ENCODE measurements at places on chromosomes 6 and 20. TPM values are rescaled to one million over a fixed set of nuclear protein-coding genes. Genes with fewer than 3 reads are reported as not detected.

- no peak for DNase-seq
- no peaks in the 10 kb centered on the region for H3K36me3 ChIP-seq
- no peak overlapping the region for H3K27ac ChIP-seq
- H3K4me1 ChIP-seq = peaks cover 5% of the 10 kb centered on the region
These were observed 67.4 kb downstream of the BTBD9 start for GRCh38 chr6:38572186-38572813.

DNA sequence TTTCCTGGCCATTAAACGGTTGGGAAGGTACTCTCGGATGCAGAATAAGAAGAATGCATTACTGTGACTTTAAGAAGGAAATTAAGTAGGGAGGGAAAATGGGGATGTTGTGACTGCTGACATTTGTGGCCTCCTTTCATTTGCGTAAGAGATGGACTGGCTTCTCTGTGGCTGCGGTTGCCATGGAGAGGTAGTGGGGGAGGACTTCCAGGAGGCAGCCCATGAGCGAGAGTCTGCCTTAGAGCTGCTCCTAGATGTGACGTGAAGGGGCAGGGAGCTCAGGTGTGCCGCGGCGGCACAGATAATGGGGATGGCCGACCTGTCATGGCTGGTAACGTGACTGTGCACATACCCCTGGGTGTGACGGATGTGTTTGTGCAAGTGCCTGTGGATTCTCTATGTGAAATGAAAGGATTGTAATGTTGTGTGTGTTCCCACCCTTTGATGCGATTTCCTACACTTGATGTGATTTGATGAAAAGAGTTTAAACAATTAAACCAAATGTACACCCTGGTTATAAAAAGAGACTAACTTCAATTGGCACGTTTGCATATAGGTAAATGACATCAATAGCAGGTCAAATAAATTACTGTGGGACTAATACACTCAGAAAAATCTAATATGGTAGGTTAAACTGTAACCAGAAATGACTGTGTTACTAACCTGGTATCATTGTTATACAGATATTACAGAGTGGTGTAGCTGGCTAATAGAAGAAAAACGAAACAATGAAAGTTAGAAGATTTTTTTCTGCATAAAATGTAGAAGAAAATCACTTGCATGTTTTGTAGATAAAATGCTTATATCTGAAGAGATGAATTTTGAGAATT, 48.9 kb downstream of the HIVEP1 start:
- H3K27me3 ChIP-seq = no peaks in the 10 kb centered on the region
- H3K27ac ChIP-seq = no peak overlapping the region
- DNase-seq = peak; percentile 78
- peaks cover 8% of the 10 kb centered on the region for H3K4me1 ChIP-seq

- DNase-seq = peak; percentile 30
- H3K4me3 ChIP-seq = peak within 1 kb of the TSS; percentile 87
- H3K27ac ChIP-seq = peak within 1 kb of the TSS; percentile 98
- peaks cover 13% of the 10 kb centered on the region for H3K4me1 ChIP-seq
These were observed at the start of gene GID8 for GRCh38 chr20:62938105-62938888. GID8 (plus strand) TSS chr20:62938147; CDS start chr20:62941503, 3,356 bp downstream.

GRCh38 chr6:141394565-141395051, 738.1 kb upstream of the GJE1 start:
- H3K4me3 ChIP-seq = no peak overlapping the region
- H3K36me3 ChIP-seq = no peaks in the 10 kb centered on the region
- no peaks in the 10 kb centered on the region for H3K4me1 ChIP-seq
- no peak overlapping the region for H3K27ac ChIP-seq
- H3K27me3 ChIP-seq = no peaks in the 10 kb centered on the region

DNA sequence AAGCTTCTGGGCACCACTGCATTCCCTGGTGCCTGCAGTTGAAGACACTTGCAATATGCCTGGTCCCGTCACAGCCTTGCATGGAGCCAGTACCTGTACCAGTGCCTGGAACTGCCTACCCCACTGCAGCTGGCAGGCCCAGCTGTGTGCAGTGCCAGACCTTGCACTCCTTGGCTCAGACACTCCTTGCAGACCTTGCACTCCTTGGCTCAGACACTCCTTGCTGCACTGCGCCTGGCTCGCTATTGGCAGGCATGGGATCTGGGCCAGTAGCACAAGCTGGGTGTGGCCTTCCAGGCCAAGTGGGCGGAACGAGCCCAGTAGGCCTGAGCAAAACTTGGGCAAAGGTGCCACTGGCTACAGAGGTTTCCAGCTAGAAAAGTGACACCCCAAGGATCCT, 1189.1 kb downstream of the GRIK2 start:
- H3K36me3 ChIP-seq = no peaks in the 10 kb centered on the region
- no peak overlapping the region for H3K27ac ChIP-seq
- no peak for DNase-seq
- no peak overlapping the region for H3K4me3 ChIP-seq
- H3K4me1 ChIP-seq = no peaks in the 10 kb centered on the region

- no peak overlapping the region for H3K27ac ChIP-seq
- no peak for DNase-seq
- H3K36me3 ChIP-seq = no peaks in the 10 kb centered on the region
- H3K4me3 ChIP-seq = no peak overlapping the region
- H3K4me1 ChIP-seq = no peaks in the 10 kb centered on the region
- H3K27me3 ChIP-seq = no peaks in the 10 kb centered on the region
These were observed 225.4 kb upstream of the TSHZ2 start for GRCh38 chr20:52746770-52747169.

- no peak overlapping the region for H3K4me3 ChIP-seq
- no peak for DNase-seq
- no peak overlapping the region for H3K27ac ChIP-seq
- H3K36me3 ChIP-seq = no peaks in the 10 kb centered on the region
These were observed 58.9 kb downstream of the ERMARD start for GRCh38 chr6:169810066-169810989.

DNA sequence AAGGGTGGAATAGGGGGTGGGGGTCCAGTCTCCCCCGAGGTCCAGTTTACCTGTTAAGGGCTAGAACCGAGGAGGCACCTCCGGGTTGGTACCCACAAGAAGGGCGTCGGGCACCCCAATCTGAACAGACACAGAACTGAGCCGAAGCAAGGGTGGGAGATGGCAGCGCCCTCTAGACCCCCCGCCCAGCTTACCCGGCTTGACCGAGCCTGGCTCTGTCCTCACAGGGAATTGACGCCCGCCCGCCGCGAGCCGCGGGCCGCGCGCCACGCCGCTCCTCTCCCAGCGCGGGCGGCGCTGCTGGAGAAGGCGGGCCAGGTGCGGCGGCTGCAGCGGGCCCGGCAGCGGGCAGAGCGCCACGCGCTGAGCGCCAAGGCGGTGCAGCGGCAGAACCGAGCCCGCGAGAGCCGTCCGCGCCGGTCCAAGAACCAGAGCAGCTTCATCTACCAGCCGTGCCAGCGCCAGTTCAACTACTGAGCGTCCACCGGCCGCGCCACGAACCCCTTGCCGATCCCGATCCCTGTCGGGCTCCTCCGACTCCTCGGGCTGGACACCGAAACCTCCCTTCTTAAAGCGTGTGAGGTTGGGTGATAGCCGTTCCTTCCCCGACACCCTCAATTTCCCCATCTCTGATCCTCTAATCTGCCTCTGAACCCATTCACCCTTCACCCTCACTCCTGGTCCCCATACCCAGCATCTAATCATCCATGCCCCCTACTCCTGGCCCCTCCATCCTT, 5.9 kb downstream of the TP53INP2 start:
- peak; percentile 47 for DNase-seq
- H3K4me3 ChIP-seq = peak overlapping the region; percentile 56
- peaks cover 2% of the 10 kb centered on the region for H3K36me3 ChIP-seq
- H3K27me3 ChIP-seq = no peaks in the 10 kb centered on the region

Gene PNLDC1
- total RNA-seq = 0.11 TPM

Gene SIRPB1
- total RNA-seq = not detected

- H3K27ac ChIP-seq = no peak overlapping the region
- no peak for DNase-seq
- H3K4me1 ChIP-seq = no peaks in the 10 kb centered on the region
- H3K4me3 ChIP-seq = no peak overlapping the region
- no peaks in the 10 kb centered on the region for H3K36me3 ChIP-seq
These were observed 569.7 kb upstream of the MARCKS start for GRCh38 chr6:113287396-113287795.

GRCh38 chr6:148840256-148840655, 93.4 kb downstream of the UST start:
- no peaks in the 10 kb centered on the region for H3K27me3 ChIP-seq
- H3K4me3 ChIP-seq = no peak overlapping the region
- peaks cover 19% of the 10 kb centered on the region for H3K4me1 ChIP-seq
- no peak overlapping the region for H3K27ac ChIP-seq
- H3K36me3 ChIP-seq = no peaks in the 10 kb centered on the region
- DNase-seq = peak; percentile 22

Gene CBLN4
- not detected for total RNA-seq

Gene NKX2-4
- not detected for total RNA-seq

DNA sequence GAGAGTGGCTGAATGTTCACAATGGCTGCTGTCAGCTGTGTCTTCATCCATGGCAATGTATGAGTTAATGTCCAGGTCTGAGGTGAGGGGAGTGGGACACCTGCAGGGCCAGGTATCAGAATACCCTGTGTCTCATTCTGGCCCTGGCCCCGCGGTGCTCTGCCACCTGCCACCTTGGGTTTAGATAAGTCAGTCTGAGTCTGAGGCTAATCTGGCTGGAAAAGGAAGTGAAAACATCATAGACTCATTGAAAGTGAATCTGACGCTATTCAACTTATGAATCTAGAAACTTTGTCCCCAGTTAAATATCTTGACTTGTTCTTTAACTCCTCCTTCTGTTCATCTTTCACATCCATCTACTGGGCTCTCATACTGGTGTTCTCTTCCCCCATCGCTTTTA, 267.1 kb upstream of the JAG1 start:
- no peaks in the 10 kb centered on the region for H3K4me1 ChIP-seq
- no peaks in the 10 kb centered on the region for H3K27me3 ChIP-seq
- H3K4me3 ChIP-seq = no peak overlapping the region
- H3K27ac ChIP-seq = no peak overlapping the region
- H3K36me3 ChIP-seq = no peaks in the 10 kb centered on the region
- DNase-seq = no peak

Gene UST
- 15.3 TPM for total RNA-seq

Gene SALL4
- total RNA-seq = 15.0 TPM

DNA sequence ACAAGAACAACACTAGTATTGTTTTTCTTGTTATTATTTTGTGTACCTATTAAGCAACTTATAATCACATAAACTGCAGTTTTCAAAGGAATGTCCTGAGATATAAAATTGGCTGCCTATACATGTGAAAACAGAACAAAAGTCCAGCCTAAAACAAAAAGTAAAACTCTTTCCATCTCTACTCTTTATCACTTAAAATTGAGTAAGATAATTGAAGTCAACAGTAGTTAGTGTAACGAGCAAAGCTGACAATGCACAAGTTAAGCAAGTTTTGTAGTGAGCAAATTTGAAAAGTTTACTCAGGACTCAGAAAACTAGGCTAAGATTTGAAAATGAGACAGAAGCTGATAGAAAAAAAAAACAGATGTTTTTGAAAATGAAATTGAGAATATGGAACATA, 941.4 kb upstream of the MAN1A1 start:
- H3K36me3 ChIP-seq = no peaks in the 10 kb centered on the region
- no peaks in the 10 kb centered on the region for H3K27me3 ChIP-seq
- no peak overlapping the region for H3K27ac ChIP-seq
- no peak overlapping the region for H3K4me3 ChIP-seq
- no peak for DNase-seq

Gene PRELID3B
- 68.8 TPM for total RNA-seq

GRCh38 chr6:139475646-139476045, 101.2 kb upstream of the CITED2 start:
- H3K4me1 ChIP-seq = peaks cover 17% of the 10 kb centered on the region
- H3K27me3 ChIP-seq = no peaks in the 10 kb centered on the region
- no peak for DNase-seq
- no peak overlapping the region for H3K4me3 ChIP-seq
- H3K36me3 ChIP-seq = no peaks in the 10 kb centered on the region

DNA sequence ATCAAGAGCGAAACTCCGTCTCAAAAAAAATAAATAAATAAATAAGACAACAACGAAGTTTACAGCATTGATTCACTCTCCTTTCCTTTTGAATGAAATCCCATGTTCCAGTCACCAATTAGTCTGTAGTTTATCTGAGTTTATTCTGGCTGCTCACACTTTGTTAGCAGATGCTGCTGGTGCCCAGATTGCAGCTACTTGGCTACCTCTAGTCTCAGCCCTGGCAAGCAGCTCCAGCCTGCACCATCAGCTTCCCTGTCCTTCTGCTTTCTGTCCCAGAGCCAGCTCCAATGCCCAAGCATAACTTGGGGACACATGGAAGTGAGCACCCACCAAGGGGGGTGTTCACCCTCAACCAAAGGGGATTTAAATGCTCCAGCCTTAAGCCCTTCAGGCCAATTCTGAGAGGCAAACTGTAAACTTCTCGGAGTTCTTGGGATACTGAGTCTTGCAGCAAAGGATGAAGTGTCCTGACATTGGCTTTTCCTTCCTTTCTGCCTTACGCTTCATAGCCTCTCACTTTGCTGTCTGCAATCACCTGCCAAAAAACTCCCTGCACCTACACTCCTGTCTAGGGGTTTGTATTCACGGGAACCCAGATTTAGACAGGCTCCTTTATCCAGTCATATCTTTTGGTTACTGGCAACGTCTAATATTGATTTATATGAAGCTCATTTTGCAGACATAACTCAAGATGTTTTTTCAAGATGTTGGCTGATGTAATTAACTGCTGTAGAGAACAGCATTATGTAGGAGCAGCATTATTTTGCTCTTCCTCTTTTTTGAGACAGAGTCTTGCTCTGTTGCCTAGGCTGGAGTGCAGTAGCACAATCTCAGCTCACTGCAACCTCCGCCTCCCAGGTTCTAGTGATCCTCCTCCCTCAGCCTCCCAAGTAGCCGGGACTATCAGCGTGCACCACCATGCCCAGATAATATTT, 9.8 kb upstream of the TASP1 start:
- H3K4me1 ChIP-seq = no peaks in the 10 kb centered on the region
- H3K4me3 ChIP-seq = no peak overlapping the region
- no peaks in the 10 kb centered on the region for H3K36me3 ChIP-seq
- peak; percentile 21 for DNase-seq
- peaks cover 4% of the 10 kb centered on the region for H3K27me3 ChIP-seq

DNA sequence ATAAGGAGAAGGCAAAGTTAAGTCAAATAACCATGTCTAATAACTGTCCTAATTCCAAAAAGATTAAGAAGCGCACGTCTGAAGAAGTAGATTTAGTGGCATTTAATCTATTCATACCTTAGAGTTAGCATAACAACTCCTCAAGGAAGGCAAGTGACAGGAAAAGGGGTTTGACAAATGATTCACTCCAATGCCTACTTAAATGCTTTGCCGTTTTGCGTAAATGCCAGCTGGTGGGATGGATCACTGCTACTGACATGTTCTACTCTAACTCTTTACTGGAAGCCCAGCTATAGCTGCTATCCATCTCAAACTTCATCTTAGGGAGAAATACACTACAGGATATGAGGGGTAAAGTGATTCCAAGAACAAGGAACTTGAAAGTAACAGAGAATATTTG, 347.3 kb upstream of the RUNX2 start:
- no peak for DNase-seq
- no peak overlapping the region for H3K27ac ChIP-seq
- H3K4me1 ChIP-seq = no peaks in the 10 kb centered on the region

Gene SEC63
- total RNA-seq = 179 TPM

DNA sequence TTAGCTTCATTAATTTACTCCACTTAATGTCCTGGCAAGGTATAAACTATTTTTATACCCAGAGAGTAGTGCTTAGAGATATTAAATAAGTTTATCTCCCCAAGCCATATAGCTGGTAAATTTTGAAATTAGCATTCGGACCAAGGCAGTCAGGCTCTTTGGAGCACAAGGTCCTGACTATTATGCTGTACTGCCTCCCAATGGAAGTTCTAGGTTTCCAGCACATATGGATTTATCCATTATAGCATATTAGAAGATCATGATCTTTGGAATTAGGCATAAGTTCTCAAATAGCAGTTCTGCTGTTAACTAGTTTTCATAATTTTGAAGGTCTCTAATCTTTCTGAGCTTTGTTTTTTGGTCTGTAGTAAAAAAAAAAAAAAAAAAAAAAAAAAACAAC, 835.3 kb upstream of the EPHA7 start:
- no peaks in the 10 kb centered on the region for H3K27me3 ChIP-seq
- no peaks in the 10 kb centered on the region for H3K36me3 ChIP-seq
- no peaks in the 10 kb centered on the region for H3K4me1 ChIP-seq
- no peak overlapping the region for H3K4me3 ChIP-seq

Data from astrocyte (in vitro differentiated cells and primary cell).